Daoy (cell line): ENCODE measurements at places on chromosomes 12 and 14. TPM values are rescaled to one million over a fixed set of nuclear protein-coding genes. Genes with fewer than 3 reads are reported as not detected.

NTN4 gene
- 36.5 and 41.3 TPM in 2 replicates for total RNA-seq

MGP gene
- total RNA-seq = 39.0 and 76.2 TPM in 2 replicates

SYT1 gene
- total RNA-seq = 0.45 and 1.1 TPM in 2 replicates

ALDH1L2 gene
- 0.83 and 5.7 TPM in 2 replicates for total RNA-seq

IQSEC3 gene
- 0.06 and 0.15 TPM in 2 replicates for total RNA-seq

GRCh38 chr12:46264057-46264456, 4.8 kb downstream of the SLC38A1 start:
- no peak for DNase-seq

DNA sequence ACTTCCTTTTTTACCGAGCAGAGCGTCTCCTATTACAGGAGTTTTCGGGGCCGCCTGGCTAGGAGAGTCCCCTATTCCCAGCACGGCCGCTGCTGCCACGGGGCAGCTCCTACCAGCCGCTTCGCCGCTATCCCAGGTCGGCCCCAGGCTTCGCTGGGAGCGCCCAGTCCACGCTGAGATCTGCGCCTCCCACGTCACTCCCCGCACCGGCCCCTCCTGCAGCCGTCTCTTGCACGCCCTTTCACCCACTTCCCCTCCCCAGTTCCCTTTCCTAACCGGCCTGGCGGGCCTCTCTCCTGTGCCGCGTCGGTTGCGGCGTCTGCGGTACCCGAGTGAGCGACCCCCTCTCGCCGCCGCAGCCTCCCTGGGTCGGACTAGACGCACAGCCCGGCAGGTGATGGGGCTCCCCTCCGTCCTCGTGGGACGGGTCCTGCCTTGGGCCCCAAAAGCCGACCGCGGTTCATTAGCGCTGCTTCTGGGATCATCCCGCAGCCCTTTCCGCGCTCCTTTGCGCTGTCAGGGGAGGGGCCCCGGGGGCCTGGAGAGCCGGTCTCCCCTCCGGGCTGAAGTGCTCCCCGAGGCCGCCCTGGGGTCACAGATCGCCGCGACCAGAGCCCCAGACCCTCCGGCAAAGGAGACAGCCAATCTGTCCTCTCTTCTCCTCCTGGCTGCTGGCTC, 1318.4 kb downstream of the TMEM121 start:
- peak; percentile 33 for DNase-seq

DNA sequence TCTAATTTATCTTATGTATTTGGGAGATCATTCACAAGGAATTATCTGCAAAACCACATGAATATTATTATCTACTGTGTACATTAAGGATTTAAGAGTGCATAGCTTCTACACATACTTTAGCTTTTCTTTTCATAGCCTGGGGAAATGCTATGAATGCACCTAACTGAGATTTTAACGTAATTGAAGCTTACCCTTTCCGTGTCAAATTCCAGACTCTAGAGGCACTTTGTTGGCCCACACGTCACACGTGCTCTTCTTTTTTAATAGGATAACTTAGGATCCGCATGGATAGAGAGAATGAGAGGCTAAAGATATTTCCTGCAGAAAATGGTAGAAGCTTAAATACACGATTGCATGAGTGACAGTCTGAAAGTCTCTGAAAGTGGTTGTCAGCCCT, 481.1 kb downstream of the PCNX1 start:
- DNase-seq = no peak

- DNase-seq = no peak
These were observed 116.2 kb downstream of the LRRIQ1 start for GRCh38 chr12:85152311-85152729.

DNA sequence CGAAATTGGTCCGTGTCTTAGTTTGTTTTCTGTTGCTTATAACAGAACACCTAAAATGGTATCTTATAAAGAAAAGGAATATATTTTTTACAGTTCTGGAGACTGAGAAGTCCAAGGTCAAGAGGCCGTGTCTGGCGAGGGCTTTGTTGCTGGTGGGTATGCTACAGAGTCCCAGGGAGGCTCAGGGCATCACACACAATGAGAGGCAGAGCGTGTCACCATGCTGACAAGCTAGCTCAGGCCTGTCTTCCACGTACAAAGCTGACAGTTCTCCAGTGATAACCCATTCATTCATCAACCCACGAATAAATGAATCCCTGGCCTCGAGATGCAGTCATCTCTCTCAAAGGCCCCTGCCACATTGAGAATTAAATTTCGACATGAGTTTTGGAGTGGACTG, 56.7 kb upstream of the AEBP2 start:
- no peak for DNase-seq

DNA sequence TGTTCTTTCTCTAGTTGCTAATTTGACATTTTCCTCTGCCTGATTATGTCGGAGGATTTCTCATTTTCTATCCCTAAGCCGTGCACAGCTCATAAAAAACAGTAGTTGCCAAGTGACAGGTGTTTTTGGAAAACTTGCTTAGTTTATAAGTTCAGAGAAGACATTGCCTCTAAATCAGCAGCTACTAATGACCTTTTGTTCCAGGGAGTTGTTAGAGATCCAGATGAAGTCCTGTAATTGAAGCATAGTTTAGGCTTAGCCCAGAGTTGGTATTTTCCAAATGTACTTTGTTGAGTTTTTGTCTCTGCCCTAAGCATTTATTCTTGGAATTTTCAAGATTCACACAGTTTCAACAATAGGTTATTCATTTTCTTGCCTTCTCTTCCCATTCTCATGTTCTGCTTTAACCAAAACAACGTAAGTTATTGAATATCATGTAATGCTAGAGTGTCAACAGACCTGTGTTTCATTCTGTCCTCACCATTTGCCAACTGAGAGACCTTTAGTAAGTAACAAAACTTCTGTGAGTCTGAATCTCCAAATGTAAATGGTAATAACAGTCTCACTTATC, 110.0 kb upstream of the SLCO1C1 start:
- no peak for DNase-seq

DNA sequence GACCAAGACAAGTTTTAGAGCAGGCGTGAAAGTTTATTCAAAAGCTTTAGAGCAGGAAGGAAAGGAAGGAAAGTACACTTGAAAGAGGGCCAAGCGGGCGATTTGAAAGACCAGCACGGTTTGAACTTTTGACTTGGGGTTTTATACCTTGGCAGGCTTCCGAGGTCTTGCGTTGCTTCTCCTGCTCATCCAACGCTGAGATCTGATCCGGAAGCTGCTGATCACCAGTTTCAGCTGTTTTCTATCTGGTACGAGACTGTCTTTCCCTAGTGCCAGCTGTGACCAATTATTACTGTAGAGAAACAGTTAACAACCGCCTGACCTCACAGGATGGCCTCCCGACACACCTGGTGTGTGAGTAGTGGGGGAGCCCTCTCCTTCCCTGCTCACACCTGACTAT, 20.6 kb upstream of the SNRPF start:
- peak; percentile 40 for DNase-seq

DNA sequence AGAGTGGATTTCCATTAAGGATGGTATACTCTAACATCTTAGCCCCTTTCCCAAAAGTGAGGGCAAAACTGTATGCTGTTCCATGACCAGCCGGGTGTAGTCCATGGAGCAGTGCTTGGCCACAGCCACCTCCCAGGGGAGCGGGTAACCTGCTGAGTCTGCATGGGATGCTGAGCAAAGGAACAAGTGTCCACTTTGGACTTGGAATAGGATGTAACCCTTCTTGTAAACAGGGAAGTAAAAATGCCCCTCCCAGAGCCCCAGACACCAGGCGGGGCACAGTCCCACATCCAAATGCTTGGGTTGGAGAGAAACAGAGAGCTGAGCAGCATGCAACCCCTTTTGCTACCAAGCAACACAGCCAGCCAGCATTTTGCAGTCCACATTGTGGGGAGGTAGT, 65.6 kb downstream of the ACTN1 start:
- no peak for DNase-seq

DNA sequence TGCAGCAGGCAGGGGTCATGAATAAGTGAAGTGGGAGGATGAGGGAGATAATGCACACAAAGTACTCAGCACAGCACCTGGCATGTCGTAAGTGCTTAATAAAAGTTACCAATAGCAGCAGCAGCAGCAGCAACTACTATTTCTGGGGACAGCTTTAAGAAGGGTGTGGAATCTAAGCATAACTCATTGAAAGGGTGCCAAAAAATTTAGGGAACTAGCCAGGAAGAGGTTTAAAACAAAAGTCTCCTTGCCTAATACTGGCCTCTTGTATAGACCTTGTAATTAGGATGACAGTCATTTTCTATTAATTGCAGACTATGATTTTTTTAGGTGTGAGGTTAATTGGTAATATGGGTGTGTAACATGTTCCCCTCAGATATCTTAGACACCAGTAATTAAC, 179.9 kb downstream of the PTPN11 start:
- no peak for DNase-seq

GRCh38 chr12:19179986-19180385, 50.5 kb downstream of the PLEKHA5 start:
- no peak for DNase-seq

GRCh38 chr12:52860102-52860823, 11.5 kb upstream of the KRT78 start:
- DNase-seq = peak; percentile 48

DNA sequence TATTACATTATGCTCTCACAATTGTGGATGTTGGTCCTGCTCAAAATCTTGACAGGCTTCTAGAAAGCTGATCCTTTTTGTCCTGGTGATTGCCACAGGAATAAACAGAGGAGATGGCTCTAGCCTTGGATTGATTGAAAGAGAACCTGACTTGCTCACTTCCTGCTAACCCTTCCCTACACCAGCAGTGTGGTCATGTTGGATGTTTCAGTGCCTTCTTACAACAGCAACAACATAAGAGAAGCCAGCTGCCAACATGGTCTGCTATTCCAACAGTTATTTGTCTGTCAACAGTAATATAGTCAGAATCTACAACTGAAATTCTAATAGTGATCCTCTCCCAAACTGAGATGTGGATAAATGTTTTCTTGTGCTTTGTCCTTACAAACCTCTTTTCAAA, 311.6 kb upstream of the DIO2 start:
- no peak for DNase-seq
